ENCODE measurements at places on chromosomes 12 and 14.

DNA sequence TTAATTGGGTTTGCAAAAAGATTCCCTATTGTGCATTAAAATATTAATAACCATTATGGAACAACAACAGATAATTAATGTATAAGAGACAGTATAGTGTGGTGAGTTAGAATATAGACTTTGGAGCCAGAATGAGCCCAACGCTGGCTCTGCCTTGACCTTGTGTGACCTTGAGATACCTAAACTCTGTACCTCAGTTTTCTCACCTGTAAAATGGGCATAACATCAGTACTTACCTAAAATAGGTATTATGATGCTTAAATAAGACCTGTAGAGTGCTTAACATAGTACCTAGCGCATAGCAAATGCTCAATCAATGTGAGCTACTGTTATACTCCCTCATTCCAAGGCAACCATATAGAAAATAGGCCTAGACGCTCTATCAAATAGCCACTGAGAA is 90.9 kb upstream of the TTC7B start:
- no peak for DNase-seq

DNA sequence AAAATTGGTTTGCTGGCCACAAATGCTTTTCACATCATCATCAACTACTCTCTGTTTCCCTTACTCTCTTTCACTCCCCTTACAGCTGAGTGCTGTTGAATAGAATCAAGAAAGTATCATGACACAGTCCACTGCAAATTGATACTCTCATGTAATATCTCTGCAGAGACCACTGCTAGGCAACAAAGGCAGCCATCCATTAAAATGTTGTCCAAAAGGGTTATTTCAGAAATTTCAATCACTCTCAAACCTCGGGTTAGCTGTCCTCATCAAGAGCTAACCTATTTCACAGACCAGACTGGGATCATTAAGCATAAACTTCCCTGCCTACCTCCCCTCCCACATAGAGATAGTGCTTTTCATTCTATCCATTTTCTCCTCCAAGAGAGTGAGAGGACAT is 186.7 kb downstream of the PLCZ1 start:
- no peak for DNase-seq

DNA sequence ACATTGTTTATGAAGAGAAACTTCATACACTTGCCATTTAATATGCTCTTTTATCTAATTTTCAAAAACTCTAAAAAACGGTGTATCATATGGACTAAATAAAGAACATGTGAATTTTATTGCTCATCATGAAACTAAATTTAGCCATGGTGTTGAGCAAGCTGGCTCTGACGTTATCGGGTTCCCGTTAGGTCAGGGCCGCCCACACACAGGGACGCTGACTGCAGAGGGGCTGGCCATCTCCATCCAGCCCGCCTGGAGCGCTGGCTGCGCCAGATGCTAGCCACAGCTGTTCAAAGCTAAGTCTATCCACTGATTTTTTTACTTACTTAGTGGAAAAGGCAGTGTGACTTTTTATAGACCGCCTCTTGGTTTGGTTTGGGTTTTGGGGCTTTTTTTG is 36.5 kb upstream of the DYNC1H1 start:
- no peak for DNase-seq

- no peak for DNase-seq
Observed at GRCh38 chr14:82431031-82431430, 897.4 kb upstream of the SEL1L start.

DNA sequence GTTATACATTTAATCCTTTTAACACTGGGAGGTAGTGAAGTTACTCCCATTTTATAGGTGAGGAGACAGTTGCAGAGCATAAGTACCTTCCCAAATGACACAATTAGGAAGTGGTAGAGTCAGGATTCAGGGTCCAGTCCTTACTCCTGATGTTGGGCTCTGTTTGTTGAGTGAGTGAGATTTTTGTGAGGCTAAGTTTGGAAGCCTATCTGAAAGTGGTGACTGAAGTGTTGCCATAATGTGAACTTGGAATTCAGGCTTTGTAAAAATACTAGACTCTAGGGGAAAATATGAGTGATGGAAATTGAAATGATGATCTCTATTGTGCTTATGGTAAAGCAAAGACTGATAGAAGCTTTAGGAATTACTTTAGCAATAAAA is 2.2 kb downstream of the NUDT4 start:
- no peak for DNase-seq

- peak; percentile 48 for DNase-seq
Observed at GRCh38 chr14:54567639-54568561, 972 bp downstream of the SAMD4A start.

GRCh38 chr14:70713511-70713916 is 71.8 kb downstream of the TTC9 start:
- DNase-seq, result no peak

GRCh38 chr12:6341417-6342139 is at the start of gene TNFRSF1A:
Gene TNFRSF1A (minus strand): TSS chr12:6342076. CDS start chr12:6341814, 262 bp downstream.
- no peak for DNase-seq

- no peak for DNase-seq
Observed at GRCh38 chr14:102058961-102059360, 27.9 kb downstream of the HSP90AA1 start.

DNA sequence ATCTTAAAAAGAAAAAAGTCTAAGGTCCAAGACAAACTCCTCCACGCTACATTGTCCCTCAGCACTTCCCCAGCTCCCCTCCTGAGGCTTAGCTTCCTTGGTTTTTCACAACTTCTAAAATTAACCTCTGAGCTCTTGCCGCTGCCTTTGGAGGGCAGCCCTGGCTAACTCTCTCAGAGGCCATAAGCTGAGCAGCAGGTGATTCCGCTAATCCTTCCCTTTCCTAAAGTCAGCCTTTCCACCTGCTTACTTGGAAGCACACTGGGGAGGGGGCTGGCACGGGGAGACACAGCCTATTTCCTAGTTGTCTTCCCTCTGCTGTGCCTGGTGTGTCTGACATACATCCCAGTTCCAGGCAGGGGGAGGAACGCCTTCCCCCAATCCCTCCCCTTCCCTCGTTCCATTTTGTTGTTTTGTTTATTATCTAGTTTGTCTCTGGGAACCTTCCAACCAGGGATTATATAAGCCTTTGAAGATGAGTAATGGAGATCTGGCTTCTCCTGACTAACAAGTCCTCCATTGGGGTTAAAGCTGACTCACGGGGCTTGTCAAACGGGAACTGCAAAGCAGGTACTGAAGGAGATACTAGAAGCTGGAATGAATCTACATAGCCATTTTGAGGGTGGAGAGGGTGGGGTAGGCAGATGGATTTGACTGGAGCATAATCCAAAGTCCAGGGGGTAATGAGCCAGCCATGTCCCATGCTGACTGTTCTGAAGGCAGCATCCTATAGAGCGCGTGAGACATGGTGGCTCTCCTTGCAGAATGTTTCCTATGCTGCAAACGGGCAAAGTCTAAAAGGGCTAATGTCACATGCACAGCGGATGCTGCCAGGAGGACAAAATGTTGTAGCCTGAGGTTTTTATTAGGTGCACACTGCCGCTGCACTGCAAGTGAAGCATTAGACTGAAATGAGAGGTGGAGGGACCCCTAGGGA is 230.8 kb downstream of the FOXN3 start:
- DNase-seq, result no peak

- DNase-seq, result no peak
Observed at GRCh38 chr14:85487215-85487614, 42.7 kb upstream of the FLRT2 start.

DNA sequence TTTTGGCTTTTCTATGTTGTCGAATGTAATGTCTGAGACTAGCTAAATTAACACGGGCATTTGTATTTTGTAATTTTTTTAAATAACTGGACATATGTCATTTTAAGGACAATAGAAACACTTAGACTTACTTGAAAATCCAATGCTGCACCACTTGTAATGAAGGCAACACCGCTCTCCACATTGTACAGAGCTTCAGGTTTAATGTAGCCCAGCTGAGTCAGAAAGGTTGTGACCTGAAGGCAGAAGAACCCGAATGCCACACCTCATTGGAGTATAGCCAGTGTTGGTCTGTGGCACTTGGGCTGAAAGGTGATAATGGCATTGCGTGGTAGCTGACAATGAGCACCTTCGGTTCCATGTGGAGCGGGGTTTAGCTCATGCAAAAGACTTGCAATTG is 79.3 kb downstream of the KICS2 start:
- DNase-seq, result no peak

GRCh38 chr12:103456006-103456405 is 39.8 kb downstream of the C12orf42 start:
- no peak for DNase-seq

- no peak for DNase-seq
Observed at GRCh38 chr14:66476964-66477363, 9.2 kb upstream of the CCDC196 start.
